Colonic mucosa (tissue), 4 donors: ENCODE measurements at places on chromosomes 1 and 21. TPM values are rescaled to one million over a fixed set of nuclear protein-coding genes. Genes with fewer than 3 reads are reported as not detected.

The HTR6 gene
- not detected for total RNA-seq

The LCE1D gene
- total RNA-seq: not detected

The KIF26B gene
- total RNA-seq: 0.30 TPM

The KCNK2 gene
- total RNA-seq: 0.56 TPM

DNA sequence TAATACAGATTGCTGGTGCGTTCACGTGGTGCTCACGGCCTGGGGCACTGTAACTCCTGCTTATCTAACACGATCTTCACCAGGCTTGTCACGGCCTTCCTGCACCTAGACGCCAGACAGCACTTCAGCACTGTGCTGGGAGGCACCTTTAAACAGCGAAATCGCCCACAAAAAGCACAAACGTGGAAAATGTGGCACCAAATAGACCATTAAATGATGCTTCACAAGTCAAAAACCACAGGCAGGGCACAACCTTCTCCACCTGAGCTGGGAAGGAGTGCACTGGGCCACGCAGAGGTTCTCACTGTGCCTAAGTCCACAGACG lies 20.0 kb downstream of the IBA57 start:
- no peak for DNase-seq

DNA sequence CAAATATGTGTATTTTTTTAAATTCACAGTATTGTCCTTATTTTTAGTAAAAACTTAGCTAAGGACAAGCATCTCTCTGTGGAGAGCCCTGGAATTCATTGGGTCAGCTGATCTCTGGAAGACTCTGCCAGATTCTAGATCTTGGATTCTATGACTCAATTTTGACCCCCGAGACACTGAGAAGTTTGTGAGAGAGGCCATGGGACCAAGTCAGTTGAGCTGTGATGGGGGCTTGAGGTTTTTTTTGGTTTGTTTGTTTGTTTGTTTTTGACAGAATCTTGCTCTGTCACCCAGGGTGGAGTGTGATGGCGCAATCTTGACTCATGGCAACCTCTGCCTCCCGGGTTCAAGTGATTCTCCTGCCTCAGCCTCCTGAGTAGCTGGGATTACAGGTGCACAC lies 13.5 kb downstream of the SHISA4 start:
- DNase-seq: no peak

- DNase-seq: no peak
Measured at GRCh38 chr1:92655197-92655801, 129.6 kb downstream of the EVI5 start.

DNA sequence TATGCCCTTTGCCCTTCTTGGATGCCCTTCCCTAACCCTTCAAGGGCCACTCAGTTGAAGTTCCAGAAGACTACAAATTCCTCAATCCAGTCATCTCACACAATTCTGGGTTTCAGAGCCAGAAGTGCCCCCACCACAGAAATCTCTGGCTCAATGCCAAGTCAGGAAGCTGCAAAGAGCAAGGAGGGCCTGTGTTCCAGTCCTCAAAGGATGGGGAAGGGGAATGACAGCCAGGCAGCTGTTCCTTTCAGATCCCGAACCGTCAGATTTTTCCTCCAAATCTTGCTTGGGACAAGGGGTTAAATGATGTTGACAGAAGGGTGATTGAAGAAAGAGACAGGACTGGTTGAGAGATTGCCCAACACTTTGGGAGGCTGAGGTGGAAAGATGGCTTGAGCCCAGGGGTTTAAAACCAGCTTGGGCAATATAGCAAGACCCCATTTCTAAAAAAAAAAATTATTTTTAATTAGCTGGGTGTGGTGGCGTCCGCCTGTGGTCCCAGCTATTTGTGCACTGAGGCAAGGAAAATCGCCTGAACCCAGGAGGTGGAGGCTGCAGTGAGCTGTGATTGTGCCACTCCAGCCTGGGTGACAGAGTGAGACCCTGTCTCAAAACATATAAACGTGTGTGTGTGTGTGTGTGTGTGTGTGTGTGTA lies 716 bp upstream of the HPDL start:
- DNase-seq: no peak

DNA sequence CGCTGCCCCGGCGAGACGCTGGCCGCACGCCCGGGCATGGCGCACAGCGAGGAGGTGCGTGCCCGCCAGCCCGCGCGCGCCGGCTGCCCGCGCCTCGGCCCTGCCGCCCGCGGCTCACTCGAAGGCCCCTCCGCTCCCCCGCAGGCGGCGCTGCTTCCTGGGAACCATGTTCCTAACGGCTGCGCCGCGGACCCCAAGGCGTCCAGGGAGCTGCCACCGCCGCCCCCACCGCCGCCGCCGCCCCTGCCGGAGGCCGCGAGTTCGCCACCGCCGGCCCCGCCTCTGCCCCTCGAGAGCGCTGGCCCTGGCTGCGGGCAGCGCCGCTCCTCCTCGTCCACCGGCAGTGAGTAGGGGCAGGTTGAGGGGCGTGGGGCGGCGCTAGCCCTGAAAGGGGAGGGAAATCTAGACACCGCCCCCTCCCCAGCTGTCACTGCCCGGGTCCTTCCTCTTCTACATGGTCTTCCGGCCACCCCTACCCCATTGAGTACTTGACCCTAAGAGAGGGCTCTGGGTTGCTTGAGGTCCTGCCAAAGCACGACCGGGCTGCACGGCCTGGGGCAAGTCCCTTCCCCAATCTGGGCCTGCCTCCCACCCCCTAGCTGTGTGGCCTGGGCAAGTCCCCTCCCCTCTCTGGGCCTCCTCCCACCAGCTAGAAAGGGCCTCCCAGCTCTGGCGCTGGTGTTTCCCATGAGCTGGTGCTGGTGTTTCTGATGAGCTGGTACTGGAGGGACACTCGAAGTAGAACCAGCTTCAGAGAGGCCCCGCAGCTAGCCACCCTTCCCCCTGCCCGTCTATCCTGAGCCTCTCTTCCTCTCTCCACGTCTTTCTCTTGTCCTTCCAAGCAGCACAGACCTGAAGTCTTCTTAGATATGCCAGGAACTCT lies 17.0 kb downstream of the TNFRSF25 start:
- no peak for DNase-seq

- no peak for DNase-seq
Measured at GRCh38 chr1:86499987-86500593, 31.4 kb downstream of the CLCA1 start.

DNA sequence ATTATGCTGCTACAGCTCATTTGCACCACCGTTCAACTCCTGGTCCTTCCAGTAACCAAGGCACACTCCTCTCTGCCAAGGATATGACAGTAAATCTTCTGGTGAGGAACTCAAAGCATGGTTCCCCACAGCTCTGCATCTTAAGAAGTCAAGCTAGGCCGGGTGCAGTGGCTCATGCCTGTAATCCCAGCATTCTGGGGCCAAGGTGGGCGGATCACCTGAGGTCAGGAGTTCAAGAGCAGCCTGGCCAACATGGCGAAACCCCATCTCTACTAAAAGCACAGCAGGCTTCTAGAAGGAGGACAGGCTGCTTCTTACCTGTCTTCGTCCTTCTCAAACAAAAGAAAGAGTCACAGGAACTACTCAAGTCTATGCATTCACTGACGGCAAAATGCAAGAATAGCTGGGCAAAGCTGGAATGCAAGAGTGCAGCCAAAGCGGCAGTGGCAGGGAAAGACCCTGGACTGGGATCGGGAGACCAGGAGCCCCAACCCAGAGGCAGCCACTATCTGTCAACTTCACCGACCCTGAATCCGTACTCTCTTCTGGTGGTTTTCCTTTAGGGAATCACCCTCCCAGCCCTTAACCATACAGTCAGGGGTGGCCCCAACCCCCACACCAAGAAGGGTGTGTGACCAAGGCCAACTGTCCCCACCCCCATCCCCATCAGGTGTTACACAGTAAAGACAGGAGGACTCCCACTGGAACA lies 75.5 kb downstream of the NPHP4 start:
- DNase-seq: no peak

- no peak for DNase-seq
Measured at GRCh38 chr21:33850985-33851384, 64.6 kb downstream of the ATP5PO start.

DNA sequence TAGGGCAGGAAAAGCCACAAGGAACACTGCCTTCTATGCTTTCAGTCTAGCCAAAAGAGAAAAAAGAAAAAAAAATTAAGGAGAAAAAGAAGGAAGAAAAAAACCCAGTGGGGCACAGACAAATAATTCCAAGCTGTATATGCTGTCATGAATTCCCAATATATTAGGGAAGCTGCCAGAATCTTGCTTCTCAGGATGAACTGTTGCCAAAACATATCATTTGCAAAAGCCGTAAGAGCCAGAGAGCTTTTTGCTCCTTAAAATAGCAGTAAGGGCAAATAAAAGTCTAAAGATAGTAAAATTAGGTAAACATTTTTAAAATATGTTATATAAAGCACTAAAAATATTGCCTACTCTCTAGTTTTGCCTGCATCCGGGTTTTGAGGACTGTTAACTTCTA lies 52.1 kb downstream of the PGM1 start:
- no peak for DNase-seq

DNA sequence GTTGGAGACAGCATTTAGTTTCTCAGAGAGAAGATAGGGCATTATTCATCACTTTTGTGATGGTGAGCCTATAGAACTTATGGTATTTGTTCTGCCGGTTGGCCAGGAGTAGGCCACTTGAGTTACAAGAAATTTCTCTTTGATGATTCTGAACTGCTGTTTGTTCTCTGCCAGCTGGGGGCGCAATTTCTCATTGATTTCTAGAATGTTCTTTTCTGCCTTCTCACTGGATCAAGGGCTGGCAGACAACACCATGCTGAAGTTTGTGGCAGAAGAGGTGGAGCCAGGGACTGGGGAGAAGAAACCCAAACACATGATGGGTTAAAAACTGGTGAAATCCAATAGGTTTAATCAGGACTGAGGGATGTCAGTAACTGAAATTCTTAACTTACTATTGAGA lies 360.6 kb downstream of the FAM72C start:
- no peak for DNase-seq

DNA sequence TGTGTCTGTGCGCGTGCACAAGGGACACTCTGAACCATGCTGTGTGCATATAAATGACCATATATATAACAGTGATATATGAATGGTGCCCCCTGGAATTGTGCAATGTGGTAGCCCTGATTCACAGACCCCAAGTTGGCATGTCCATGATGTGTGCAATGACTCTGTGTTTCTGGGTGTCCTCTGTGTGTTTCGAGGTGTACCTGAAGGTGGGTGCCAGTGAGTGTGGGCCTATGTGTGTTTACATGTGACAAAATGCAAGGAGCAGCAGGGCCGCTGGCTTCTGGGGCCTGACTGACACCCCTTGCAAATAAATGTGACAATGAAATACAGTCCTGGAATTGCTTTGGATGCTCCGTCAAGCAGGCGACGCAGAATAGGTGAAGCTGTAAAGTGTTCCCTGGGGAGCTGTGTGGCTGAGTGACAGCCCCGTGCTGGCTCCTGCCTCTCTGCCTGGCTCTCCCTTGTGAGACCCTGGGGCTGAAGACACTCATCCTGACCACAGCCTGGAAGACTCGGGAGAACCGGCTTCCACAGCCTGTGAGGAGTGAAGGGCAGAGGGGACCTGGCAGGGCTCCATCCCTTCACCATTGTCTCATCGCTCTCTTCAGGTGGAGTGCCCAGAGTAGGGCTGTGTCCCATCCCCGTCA lies 38.2 kb upstream of the CSF3R start:
- DNase-seq: no peak

DNA sequence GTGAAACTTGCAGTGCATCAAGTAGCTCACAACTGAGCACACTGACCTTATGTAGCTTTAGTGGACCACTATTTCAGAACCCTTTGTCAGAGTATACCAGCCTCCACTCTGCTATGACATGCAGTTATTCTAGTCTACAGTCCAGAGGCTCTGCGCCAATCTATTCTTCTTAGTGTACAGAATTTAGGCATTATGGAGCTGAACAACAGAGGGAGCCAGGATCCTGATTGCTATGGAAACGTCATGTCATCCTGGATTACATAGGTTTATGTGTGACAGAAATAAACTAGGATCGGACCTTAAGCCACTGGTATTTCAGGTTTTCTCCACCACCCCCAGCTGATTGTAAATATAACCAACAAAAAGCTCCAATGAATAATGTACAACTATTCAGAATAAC lies 48.1 kb upstream of the EEIG2 start:
- no peak for DNase-seq

DNA sequence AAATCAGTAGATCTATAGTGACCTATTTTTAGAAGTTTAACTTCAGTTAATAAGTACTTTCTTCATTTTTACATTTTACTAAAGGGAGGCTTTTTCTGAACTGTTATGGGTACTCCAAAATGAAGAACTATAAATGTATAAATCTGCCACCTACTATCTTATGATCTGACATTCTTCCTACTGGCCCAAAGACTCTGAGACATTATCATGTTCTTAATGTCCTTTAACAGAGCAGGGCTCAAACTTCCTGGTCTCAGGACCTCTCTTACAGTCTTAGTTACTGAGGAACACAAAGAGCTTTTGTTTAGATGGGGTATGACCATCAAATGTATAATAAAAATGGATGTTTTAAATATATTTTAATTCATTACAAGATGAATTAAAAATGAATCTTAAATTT lies 8.9 kb downstream of the TRIM33 start:
- no peak for DNase-seq

- no peak for DNase-seq
Measured at GRCh38 chr1:198622001-198622400, 16.8 kb upstream of the PTPRC start.

- DNase-seq: no peak
Measured at GRCh38 chr1:86235852-86236251, 79.3 kb upstream of the COL24A1 start.

GRCh38 chr1:187408212-187409004 lies 579.7 kb downstream of the PLA2G4A start:
- DNase-seq: no peak

DNA sequence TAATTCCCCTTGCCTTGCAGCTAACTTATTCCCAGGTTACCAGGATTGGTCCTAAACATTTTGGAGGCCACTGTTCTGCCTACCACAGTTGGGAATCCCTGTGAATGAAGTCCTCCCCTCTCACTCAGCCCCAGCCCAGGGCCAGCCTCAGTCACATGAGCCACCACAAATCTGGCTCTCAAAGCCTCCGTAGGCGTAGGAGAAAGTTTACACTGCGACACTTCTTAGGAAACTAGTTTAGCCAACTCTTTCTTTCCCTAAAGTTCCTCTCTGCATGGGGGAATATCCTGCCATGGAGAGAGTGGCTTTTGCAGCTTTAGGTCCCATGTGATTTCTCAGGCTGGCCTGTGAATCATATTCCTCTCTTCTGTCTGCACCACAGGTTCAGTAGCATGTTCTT lies 45.7 kb upstream of the ETV3 start:
- no peak for DNase-seq

- DNase-seq: no peak
Measured at GRCh38 chr1:208198236-208198635, 45.9 kb downstream of the PLXNA2 start.
